ENCODE measurements at places on chromosomes 13 and 19.
A peak's percentile ranks its signal among the peaks of the same experiment; 100 is the strongest.

DNA sequence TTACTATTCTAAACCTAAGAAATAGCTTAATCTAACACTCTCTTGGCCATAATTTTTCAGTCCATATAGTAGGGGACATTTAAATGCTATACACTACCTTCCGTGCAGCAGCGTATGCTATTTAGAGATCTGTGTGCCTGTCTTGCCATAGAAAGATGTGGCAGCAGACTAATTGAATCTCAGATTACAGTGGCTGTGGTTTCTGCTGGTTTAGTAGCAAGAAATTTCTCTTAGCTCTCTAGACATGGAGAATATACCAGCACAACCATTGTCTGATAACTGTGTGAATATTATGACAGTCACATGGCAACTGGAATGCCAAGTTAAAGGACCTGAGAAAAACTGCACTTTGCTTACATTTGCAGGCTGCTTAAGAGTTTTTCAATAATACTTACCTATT is 672.4 kb upstream of the MIR17HG start:
- DNase-seq = no peak

GRCh38 chr19:8459095-8459494 is 14.3 kb downstream of the HNRNPM start:
- no peak for DNase-seq

GRCh38 chr19:11373885-11374432 is 507 bp upstream of the SWSAP1 start:
- no peak for DNase-seq

- no peak for DNase-seq
Observed at GRCh38 chr19:16134510-16134909, 9.0 kb upstream of the HSH2D start.

- no peak for DNase-seq
Observed at GRCh38 chr13:69921156-69921555, 186.5 kb upstream of the ATXN8OS start.

- peak; percentile 17 for DNase-seq
Observed at GRCh38 chr19:18865973-18866799, 29.8 kb downstream of the CERS1 start.

GRCh38 chr13:68588623-68589022 is 1358.5 kb upstream of the PCDH9 start:
- DNase-seq = no peak

GRCh38 chr13:109203587-109203986 is 574.2 kb downstream of the MYO16 start:
- DNase-seq = no peak

Measured in stimulated activated CD4-positive, alpha-beta T cell treated with anti-CD3 and anti-CD28 coated beads, TNF-alpha, amount 100 ng/mL, for 24 hours (primary cell).